ENCODE measurements at places on chromosomes 6 and 20.

DNA sequence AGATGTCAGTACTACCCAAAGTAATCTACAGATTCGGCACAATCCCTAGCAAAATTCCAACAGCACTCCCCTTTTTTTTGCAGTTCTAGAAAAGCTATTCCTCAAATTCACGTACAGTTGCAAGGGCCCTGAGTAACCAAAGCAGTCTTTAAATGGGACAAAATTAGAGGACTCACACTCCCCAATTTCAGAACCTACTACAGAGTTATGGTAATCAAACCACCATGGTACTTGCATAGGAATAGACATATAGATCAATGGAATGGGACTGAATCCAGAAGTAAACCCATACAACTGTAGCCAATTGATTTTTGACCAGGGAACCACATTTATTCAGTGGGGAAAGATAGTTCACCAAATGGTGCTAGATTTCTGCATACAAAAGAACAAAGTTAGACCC lies 350.8 kb downstream of the CDKAL1 start:
- H3K36me3 ChIP-seq = no peaks in the 10 kb centered on the region
- no peak overlapping the region for H3K27ac ChIP-seq

DNA sequence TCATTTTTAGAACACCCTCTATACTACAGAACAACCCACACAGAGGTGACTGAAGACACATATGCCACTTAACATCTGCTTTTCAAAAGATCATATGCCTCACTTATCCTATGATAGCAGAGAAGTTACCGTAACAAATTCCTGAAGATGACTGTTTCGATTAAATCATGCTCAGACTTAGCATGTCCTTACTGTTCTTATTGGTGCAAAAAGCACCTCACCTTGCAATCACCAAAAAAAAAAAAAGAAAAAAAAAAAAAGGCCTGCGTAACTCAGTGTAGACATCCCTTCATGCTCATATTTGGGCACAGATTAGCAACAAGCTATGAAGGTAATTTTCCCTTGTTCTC lies 17.7 kb upstream of the DST start:
- H3K36me3 ChIP-seq = no peaks in the 10 kb centered on the region
- H3K4me1 ChIP-seq = peaks cover 72% of the 10 kb centered on the region
- H3K27ac ChIP-seq = peak overlapping the region; percentile 93
- no peak for DNase-seq
- H3K27me3 ChIP-seq = no peaks in the 10 kb centered on the region

DNA sequence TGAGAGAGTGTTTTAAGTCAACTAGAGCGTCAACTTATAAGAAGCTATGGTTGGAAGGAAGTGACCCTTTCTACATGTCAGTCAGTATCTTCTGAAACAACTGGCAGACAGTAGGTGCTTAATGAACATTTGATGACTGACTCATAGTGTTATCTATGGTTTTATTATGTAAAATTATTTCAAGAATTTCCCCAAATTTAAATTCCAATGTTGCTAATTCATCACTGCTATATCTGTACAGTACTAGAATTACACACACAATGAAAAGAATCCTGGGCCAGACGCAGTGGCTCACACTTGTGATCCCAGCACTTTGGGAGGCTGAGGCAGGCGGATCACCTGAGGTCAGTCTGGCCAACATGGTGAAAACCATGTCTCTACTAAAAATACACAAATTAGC lies 721.4 kb upstream of the FLRT3 start:
- no peaks in the 10 kb centered on the region for H3K4me1 ChIP-seq
- H3K27ac ChIP-seq = no peak overlapping the region
- no peak overlapping the region for H3K4me3 ChIP-seq
- H3K36me3 ChIP-seq = no peaks in the 10 kb centered on the region

GRCh38 chr6:124694139-124694705 lies 268.0 kb upstream of the RNF217 start:
- H3K4me3 ChIP-seq = no peak overlapping the region
- no peak for DNase-seq
- no peaks in the 10 kb centered on the region for H3K4me1 ChIP-seq
- H3K36me3 ChIP-seq = no peaks in the 10 kb centered on the region
- no peak overlapping the region for H3K27ac ChIP-seq
- no peaks in the 10 kb centered on the region for H3K27me3 ChIP-seq

- no peak overlapping the region for H3K27ac ChIP-seq
- H3K4me1 ChIP-seq = no peaks in the 10 kb centered on the region
- H3K4me3 ChIP-seq = no peak overlapping the region
- no peak for DNase-seq
- H3K27me3 ChIP-seq = peaks cover 5% of the 10 kb centered on the region
Measured at GRCh38 chr6:167274270-167274669, 16.8 kb upstream of the UNC93A start.

DNA sequence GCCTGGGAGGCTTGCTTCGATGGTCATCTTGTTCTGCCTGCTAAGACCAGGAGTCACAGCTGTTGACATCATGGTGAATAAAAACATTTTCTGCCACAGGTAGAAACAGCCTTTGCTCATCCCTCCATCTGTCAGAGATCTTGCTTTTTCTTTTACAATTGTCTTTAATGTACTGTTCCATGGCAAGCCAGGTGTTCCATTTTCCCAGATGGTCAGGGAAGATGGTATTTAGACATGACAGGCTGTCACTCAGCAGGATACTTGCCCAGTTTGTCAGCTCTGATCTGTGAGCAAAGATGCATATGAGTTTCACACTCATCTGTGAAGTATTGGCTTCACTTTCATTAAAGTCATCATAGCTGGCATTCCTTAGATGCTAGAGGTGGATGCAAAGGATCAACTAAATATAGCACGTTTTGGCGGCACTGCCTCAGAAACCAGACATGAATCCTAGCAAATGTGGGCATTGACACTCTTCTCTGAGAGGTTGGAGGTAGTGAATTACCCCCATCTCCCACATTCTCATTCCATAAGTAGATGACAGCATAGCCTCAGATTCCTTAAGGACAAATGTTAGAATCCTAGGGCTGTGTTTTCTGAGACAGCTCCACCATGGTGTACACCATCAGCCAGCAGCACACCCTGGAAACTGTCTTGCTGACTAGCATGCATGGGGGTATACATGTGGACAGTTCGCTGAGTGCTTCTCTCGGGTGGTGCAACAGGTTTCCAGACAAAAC lies 4.2 kb downstream of the SSTR4 start:
- H3K4me1 ChIP-seq = peaks cover 4% of the 10 kb centered on the region
- H3K36me3 ChIP-seq = no peaks in the 10 kb centered on the region
- H3K27me3 ChIP-seq = no peaks in the 10 kb centered on the region
- peak overlapping the region; percentile 28 for H3K27ac ChIP-seq

- no peaks in the 10 kb centered on the region for H3K4me1 ChIP-seq
- H3K27me3 ChIP-seq = peaks cover 4% of the 10 kb centered on the region
- H3K36me3 ChIP-seq = no peaks in the 10 kb centered on the region
- no peak overlapping the region for H3K4me3 ChIP-seq
- no peak for DNase-seq
Measured at GRCh38 chr20:24442909-24443308, 26.5 kb upstream of the SYNDIG1 start.

DNA sequence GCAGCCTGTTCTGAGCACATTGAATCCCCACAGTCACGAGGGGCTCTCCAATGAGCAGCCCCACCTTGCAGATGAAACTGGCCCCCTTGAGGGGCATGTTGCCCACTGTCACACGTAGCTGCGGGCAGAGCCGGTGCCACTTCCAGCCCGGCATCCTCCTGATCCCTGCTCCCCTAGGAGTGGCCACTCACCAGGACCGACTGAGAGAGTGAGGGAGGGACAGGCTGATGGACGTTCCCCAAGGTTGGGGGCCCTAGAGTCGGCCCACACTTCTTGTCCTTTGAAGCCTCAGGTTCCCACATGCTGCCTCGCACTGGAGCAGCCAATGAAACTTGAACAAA lies 10.5 kb downstream of the ENTPD6 start:
- H3K36me3 ChIP-seq = peaks cover 47% of the 10 kb centered on the region
- peaks cover 8% of the 10 kb centered on the region for H3K4me1 ChIP-seq
- H3K4me3 ChIP-seq = no peak overlapping the region
- DNase-seq = no peak

GRCh38 chr20:64166721-64167615 lies 2.7 kb downstream of the MYT1 start:
- peak; percentile 78 for DNase-seq
- H3K4me3 ChIP-seq = no peak overlapping the region
- H3K36me3 ChIP-seq = no peaks in the 10 kb centered on the region
- H3K27me3 ChIP-seq = peaks cover 73% of the 10 kb centered on the region

DNA sequence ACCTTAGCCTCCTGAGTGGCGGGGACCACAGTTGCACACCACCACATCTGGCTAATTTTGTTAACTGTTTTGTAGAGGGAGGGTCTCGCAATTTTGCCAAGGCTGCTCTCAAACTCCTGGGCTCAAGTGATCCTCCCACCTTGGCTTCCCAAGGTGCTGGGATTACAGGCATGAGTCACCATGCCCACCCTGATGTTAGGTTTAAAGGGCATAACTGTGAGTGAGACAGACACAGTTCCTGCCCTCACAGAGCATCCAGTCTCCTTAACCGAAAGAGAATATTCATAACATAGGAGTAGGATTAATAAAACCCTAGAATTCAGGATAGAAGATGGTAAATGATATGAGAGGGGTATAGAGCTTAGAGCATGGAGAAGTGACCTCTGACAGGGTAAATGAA lies 3.1 kb upstream of the SPATA2 start:
- H3K36me3 ChIP-seq = peaks cover 1% of the 10 kb centered on the region
- peaks cover 5% of the 10 kb centered on the region for H3K4me1 ChIP-seq
- H3K27ac ChIP-seq = no peak overlapping the region
- no peak overlapping the region for H3K4me3 ChIP-seq

- no peaks in the 10 kb centered on the region for H3K4me1 ChIP-seq
- H3K27ac ChIP-seq = no peak overlapping the region
- DNase-seq = no peak
- H3K4me3 ChIP-seq = no peak overlapping the region
- no peaks in the 10 kb centered on the region for H3K27me3 ChIP-seq
Measured at GRCh38 chr6:169591616-169592015, 110.2 kb downstream of the WDR27 start.

- no peaks in the 10 kb centered on the region for H3K36me3 ChIP-seq
- H3K27ac ChIP-seq = no peak overlapping the region
- H3K27me3 ChIP-seq = no peaks in the 10 kb centered on the region
- DNase-seq = no peak
Measured at GRCh38 chr6:56291302-56291917, 44.0 kb upstream of the COL21A1 start.

GRCh38 chr6:71220466-71220865 lies 68.1 kb upstream of the OGFRL1 start:
- no peaks in the 10 kb centered on the region for H3K36me3 ChIP-seq
- no peaks in the 10 kb centered on the region for H3K27me3 ChIP-seq
- no peak for DNase-seq
- no peaks in the 10 kb centered on the region for H3K4me1 ChIP-seq
- H3K27ac ChIP-seq = no peak overlapping the region

- no peaks in the 10 kb centered on the region for H3K27me3 ChIP-seq
- no peak overlapping the region for H3K4me3 ChIP-seq
- no peaks in the 10 kb centered on the region for H3K4me1 ChIP-seq
- peaks cover 59% of the 10 kb centered on the region for H3K36me3 ChIP-seq
Measured at GRCh38 chr6:111024681-111025080, 42.8 kb downstream of the RPF2 start.

- H3K4me3 ChIP-seq = no peak overlapping the region
- no peaks in the 10 kb centered on the region for H3K36me3 ChIP-seq
Measured at GRCh38 chr20:18901980-18902737, 88.6 kb downstream of the SCP2D1 start.

GRCh38 chr20:23225407-23226060 lies 125.1 kb upstream of the NXT1 start:
- H3K4me3 ChIP-seq = no peak overlapping the region
- H3K36me3 ChIP-seq = no peaks in the 10 kb centered on the region
